CD8-positive, alpha-beta memory T cell (primary cell): ENCODE measurements at places on chromosomes 2 and 18. TPM values are rescaled to one million over a fixed set of nuclear protein-coding genes. Genes with fewer than 3 reads are reported as not detected.

Gene MAP3K19
- total RNA-seq: not detected

Gene IL1R2
- 0.85 TPM for total RNA-seq

Gene POTEC
- not detected for total RNA-seq

Gene LGALSL
- total RNA-seq: 0.84 TPM

Gene GDF7
- total RNA-seq: not detected

Gene SERPINB7
- not detected for total RNA-seq

Gene CHRNG
- not detected for total RNA-seq

Gene SCYGR4
- not detected for total RNA-seq

DNA sequence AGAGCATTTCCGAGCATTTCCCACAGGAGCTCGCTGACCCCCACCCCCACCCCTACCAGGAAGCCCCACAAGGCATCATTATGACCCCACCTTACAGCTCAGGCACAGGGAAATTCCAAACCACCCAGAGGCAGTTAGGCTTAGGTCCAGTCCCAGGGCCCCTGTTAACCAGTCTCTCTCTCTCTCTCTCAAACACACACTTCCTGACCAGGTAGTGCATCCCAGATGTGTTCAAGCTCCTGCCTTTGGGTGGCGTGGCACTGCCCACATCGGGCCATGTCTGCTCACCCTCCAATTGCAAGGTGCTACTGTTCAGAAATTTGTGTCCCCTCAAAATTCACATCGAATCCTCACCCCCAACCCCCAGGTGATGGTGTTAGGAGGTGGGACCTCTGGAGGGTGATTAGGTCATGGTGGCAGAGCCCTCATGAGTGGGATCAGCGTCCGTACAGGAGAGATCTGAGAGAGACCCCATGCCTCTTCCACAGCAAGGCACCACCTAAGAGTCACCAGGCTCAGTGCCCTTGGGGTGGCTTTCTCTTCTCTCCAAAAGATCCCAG is 8.8 kb downstream of the COPS9 start:
- no peak for DNase-seq

DNA sequence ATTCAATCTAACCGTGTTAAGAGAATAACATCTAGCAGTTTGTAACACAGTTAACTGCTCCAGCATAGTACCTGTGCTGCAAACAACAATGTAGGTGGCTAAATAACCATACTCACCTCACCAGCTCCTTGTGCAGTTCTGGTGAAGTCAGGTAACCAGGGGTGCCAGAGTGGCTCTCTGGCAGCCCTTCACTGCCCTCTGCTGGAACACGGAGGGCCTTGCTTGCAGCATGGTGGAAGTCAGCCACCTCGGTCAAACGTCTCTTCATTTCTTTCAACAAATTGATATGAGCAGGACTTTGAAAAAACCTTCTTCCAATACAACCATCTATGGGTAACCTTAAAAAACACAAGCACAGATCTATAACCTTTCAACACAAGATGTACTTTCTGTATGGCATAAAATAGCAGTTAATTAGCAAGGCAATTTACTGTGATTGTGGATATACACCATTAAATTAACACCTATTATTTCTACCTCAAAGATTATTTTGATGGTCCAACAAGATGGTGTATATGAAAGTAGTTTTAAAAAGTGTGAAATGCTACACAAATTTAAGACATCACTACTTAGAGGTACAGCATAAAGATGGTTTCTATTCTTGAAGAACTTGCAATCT is 56.6 kb downstream of the EPG5 start:
- peak; percentile 34 for DNase-seq

DNA sequence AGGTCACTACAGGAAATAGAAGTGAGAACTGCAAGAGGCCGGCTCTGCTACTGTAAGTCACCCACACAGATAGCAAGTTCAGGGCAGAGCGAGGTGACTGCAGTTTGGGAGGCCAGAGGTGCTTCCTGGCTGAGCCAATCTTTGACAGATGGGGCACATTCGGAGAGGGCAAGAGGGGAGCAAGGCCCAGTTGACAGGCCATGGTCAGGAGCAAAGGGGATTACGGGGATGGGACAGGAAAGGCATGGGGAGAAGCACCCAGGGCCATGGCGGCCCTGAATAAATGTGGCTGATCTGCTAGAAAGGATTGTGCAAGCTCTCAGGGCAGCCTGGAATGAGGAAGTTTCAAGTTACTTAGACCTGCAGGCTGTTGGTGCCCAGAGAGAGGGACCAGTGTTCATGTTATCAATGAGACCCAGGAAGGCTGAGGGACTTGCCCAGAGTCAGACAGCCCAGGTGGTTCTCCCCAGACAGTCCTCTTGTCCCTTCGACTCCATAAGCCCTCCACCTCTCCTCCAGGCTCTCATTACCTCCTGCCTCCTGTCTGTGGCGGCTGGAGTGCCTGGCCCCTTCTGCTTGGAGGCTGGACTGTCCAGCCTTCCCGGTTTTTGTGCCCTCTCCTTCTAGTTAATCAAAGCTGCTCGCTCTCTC is 123.3 kb downstream of the CTIF start:
- no peak for DNase-seq

DNA sequence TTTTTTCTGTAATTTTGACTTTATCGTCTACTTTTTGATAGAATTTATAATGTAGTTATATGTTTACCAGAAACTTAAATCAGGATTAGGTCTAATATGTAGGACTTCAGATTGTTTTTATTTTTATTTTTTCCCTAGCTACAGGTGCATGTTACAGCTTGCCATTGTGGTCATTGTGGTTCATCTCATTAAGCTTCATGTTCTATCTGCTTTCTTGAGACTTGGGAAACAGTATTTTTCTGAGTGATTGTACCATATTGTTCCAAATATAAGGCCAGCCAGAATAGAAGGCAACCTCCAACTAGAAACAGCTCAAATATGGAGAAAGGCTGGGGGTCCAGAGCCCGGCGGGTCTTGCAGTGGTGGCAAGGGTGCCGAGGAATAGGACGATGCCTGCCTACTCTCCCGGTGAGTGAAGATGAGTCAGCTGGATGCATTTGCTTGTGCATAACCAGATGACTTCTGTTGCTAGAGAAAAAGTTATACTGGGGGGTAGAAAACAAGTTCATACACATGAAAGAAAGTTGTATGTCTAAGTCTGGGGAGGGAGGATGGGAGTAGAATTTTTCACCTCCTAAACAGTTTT is 188.4 kb downstream of the CCDC85A start:
- no peak for DNase-seq

DNA sequence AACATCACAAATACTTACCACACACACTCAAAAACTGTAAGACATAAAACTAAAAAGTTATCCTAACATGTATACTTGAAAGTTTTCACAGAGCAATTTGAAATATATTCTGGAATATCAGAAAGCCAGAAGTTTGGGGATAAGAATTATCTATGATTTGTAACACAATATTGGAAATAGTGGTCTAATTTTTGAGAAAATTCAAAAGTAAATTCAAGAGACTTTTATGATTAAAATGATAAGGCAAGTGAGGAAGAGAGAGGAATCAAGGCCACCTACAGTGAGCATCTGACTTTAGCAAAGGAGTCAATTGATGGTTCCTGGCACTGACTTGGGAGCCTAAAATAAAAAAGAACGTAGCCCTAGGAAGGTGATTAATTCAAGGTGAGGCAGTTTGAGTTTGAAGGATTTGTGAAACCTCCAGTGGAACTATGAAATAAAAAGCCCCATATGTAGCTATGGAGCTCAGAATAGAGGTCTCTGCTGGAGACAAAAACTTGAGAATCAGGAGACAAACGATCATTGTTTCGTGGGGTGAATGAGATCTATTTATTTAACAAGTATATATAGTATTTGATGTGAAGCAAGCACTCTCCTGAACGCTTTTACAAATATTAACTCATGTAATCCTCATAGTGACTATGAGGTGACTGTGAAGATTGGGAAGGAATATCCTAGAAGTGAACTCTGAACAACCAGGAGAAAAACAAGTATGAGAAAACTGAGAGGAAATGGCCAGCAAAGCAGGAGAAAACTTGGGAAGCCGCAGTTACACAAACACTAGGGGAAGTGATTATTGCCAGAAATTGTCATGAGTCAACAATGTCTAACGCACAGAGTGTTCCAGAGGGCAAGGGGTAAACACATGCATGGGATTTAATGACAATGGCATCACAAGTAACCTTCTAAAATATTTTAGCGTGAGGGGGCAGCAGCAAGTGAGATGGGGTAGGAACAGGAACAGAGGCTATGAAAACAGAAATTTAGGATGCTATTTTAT is 12.8 kb downstream of the TFPI start:
- DNase-seq: no peak

DNA sequence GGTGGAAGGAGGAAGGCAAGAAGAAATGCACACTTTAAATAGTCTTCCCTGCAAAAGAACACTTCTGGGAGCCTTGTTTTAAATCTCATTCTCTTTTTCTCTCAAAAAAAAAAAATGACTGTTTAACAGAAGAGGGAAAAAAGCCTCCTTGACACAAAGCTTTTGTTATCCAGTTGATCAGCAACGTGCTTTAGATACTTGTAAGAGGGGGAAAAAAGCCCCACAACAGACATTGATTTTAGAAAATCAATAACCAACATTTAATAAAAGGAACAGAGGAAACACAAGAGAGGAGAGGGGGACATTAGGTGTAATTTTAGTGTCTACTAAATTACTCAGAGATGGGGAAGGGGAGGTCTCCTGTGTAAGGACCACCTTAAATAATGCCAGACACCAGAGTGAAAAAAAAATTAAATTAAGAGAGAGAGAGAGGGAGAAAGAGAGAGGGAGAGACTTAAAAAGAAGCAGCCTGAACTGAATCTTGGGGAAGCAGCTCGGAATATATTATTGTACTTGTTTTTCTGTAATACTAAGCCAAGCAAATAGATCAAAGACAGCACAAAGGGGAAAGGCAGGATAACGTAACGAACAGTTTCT is 4.7 kb downstream of the ZEB2 start:
- no peak for DNase-seq

GRCh38 chr2:105409717-105410116 is 10.9 kb upstream of the FHL2 start:
- no peak for DNase-seq

GRCh38 chr2:82656420-82656819 is 1802.7 kb downstream of the SUCLG1 start:
- no peak for DNase-seq

GRCh38 chr18:47531717-47532116 is 280.3 kb upstream of the SKOR2 start:
- DNase-seq: no peak

GRCh38 chr2:165648801-165649200 is 145.2 kb downstream of the GALNT3 start:
- DNase-seq: no peak

DNA sequence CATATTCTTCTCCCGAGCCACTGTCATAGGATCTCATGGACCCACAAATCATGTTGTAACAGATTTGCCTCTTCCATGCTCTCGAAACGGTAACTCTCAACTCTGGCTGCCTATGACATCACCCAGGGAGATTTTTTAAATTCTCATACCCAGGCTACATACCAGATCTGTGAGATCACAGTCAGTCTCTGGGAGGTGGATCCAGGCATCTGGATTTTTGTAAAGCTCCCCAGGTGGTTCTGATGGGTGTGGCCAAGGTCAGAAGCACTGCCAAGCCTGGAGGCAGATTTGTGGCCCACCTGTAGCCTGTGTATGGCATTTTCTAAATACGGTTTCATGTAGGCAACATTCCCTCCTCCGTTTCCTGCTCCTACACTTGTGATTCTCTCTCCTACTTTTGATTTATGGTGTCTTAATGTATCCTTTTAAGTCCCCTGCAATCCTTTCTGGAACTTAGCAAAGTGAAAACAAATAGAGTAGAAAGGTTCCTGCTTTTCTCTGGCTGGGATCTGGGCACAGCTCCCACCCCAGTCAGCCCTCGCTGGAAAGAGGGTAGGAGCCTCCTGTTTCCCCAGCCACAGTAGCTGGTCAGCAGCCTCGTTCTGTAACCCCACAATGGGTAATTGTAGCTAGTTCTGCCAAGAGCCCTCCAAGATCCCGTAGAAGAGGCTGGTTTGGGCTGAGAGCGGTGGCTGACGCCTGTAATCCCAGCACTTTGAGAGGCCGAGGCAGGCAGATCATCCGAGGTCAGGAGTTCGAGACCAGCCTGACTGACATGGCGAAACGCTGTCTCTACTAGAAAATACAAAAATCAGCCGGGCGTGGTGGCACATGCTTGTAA is 96.2 kb downstream of the KLHL29 start:
- DNase-seq: no peak

- no peak for DNase-seq
Measured at GRCh38 chr18:39702888-39703287, 2137.3 kb upstream of the CELF4 start.

DNA sequence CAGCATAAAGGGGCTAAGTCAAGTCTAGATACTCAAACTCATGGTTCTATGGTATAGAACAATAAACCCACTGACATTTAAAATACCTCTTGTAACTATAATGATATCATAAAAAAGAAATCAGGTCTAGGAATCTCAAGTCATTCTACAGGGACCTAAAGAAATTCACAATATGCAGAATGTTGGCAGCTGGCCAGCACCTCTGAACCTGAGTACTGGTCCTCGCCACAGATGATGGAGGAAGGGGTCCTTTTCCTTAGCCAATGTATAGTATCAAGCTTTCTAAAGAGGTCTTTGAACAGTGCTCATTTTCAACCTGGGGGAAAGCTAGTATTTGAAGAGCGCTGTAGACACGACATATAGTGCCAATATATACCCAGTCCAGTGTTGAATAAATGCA is 108.4 kb upstream of the ITGB6 start:
- DNase-seq: no peak

DNA sequence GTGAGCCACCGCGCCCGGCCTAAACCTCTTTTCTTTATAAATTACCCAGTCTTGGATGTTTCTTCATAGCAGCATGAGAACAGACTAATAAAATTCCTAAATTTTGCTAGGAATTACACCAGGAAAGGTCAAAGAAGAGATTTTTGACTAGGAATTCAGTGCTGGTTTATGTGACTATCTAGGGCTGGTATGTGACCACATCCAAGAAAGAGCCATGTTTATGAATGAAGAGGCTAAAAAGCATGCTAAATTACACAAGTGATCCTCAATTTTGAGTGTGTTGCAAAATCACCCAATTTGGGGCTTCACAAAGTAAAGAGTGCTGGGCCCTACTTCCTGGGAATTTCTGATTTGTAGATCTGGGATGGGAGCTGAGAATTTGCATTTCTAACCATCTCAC is 123.6 kb downstream of the CSRNP3 start:
- no peak for DNase-seq

- DNase-seq: no peak
Measured at GRCh38 chr2:236879416-236879963, 206.2 kb upstream of the COPS8 start.

GRCh38 chr18:34370704-34371395 is 146.1 kb upstream of the NOL4 start:
- no peak for DNase-seq

GRCh38 chr2:112204411-112204810 is 50.4 kb downstream of the ZC3H8 start:
- no peak for DNase-seq

- no peak for DNase-seq
Measured at GRCh38 chr2:120599656-120600055, 136.0 kb upstream of the GLI2 start.

- no peak for DNase-seq
Measured at GRCh38 chr2:172552547-172553291, 3.2 kb upstream of the PDK1 start.
